ENCODE measurements at places on chromosomes 5 and 9.

DNA sequence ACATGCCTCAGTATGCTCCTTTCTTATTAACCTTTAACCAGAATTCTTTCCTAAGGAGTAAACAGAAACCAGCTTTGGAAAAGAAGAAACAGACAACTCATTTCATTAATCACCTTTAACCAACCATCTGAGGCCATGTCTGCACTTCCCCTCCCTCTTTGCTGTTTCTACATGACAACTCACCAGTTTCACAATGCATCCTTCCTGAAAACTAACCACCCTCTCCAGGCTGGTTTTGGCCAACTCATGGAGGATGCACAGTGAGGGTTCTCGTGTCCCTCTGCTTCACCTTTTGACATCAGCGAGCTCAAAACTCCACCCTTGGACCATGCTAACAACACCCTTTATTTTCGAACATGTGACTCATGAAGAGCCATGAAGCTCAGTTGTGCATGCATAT is 244.1 kb downstream of the ELAVL2 start:
- DNase-seq, result no peak

GRCh38 chr5:83156001-83156400 is 78.7 kb downstream of the XRCC4 start:
- no peak for DNase-seq

- no peak for DNase-seq
Observed at GRCh38 chr5:168156170-168156569, 135.3 kb upstream of the WWC1 start.

- no peak for DNase-seq
Observed at GRCh38 chr5:149521739-149522685, 29.2 kb downstream of the CSNK1A1 start.

GRCh38 chr5:100841358-100842076 is 61.6 kb downstream of the ST8SIA4 start:
- no peak for DNase-seq

DNA sequence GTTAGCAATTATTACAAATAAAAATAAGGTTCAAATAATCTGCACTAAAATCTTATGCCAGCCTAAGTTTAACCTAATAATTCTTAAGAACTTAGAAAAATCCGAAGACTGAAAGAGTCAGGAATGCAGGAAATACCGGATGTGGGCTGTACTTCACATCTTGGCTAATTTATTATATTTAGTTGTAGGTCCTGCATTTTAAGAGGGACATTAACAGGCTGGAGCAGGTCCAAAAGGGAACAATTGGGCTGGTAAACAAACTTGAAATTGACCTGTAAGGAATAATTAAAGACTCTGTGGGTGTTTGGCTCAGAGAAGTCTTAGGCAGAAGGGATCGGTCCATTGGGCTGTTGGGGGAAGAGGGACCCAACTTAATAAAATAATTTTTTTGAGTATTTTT is 18.4 kb downstream of the GLRA1 start:
- DNase-seq, result peak; percentile 43

GRCh38 chr5:1638658-1639400 is 115.1 kb upstream of the LPCAT1 start:
- no peak for DNase-seq

DNA sequence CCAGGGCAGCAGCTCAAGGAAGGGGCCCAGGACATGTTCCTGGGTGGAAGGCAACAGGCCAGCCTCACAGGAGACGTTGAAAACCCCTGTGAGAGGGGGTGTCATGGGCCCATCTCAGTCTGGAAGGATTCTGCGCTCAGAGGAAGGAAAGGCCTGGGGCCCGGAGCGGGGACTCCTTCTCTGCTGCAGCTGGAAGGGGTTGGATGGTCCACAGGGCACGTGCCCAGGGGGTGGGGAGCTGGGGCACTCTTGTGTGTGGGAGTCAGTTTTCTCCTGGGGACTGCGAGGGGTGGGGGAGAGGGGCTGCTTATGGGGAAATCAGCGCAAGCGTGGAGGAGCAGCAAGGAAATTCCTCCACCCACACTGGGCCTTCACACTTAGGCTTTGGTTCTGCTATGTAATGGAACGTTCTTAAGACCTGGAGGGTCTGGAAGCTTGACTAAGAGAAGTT is 2.9 kb upstream of the LPCAT1 start:
- no peak for DNase-seq

GRCh38 chr9:125428902-125429467 is 167.4 kb downstream of the GAPVD1 start:
- no peak for DNase-seq

DNA sequence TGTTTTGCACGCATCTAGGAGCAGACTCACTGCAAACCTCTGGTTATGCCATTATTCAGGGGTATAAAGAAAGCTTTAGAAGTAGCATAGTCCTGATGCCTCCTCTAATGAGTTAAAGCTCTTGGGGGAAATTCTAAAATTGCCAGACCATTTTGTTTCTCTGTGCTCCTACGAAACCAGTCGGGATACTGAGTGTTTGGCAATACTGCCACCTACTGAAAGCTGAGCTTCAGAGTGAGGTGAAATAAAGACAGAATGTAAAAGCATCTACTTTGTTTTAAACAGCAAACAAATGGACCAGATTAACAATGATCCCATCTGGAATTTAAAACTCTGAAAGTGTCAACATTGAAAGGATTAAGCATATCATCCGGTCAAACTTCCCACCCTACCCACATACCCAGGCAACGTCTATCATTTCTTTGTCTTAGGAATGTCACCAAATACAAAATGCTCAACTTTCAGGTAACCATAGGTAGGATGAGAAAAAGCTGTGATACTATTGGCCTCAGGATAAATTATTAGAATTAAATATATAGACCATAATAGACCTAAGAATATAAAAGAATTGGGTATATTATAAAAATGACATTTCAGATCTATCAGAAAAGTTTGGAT is 77.8 kb upstream of the SHISAL2B start:
- no peak for DNase-seq

- DNase-seq, result no peak
Observed at GRCh38 chr9:84600739-84601138, 68.8 kb upstream of the NTRK2 start.

GRCh38 chr5:163505049-163505367 is 411 bp upstream of the MAT2B start:
- no peak for DNase-seq

- no peak for DNase-seq
Observed at GRCh38 chr5:126971455-126972031, 58.8 kb downstream of the MARCHF3 start.

GRCh38 chr5:14424011-14424685 is 157.4 kb upstream of the OTULINL start:
- no peak for DNase-seq

DNA sequence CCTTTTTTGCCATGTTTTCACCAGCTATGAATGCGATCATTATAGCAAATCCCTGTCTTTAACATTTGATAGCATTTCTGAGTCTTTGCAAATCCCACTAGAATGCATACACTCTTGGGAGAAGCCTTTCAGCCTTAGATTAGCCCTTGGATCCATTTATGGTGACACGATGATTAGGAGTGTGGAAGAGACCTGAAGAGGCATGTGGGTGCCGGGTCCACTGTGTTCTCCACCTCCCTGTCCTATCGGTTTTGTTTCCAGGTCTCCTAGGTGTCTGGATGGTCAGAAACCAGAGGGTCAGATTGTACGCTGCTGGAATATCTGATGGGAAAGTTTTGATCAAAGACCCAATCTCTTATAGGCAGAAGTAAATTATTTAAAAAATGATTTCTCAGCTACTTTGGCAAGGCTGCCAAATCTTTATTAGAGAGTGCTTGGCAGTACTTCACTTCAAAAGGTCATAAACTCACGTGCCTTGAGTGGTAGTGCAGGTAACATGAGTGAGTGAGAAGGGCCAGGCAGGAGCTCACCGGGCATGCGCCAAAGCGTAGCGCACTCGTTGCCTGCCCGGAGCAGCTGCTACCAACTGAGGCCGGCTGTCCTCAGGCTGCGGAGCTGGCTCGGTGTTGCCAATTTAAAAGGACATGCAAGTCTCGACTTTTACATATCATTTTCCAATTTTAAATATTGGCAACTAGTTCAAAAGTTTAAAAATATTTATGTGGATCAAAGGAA is 51.3 kb downstream of the PCSK5 start:
- DNase-seq, result peak; percentile 10

- no peak for DNase-seq
Observed at GRCh38 chr5:151427258-151427657, 20.1 kb upstream of the SLC36A1 start.

DNA sequence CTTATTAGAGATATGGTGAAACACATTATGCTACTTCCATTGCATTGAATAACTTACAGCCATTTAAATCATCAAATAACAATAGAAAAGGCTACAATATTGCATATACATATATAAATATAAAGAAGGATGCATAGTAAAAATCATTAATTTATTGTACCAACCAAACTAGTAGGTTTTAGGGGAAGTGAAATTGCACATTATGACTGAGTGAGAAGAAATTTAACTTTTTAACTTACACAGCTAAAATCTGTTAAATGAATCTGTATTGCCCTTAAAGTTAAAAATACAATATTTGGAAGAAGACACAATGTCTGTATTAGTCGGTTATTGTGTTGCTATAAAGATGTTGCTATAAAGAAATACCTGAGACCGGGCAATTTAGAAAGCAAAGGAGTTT is 2073.7 kb upstream of the ACO1 start:
- no peak for DNase-seq

DNA sequence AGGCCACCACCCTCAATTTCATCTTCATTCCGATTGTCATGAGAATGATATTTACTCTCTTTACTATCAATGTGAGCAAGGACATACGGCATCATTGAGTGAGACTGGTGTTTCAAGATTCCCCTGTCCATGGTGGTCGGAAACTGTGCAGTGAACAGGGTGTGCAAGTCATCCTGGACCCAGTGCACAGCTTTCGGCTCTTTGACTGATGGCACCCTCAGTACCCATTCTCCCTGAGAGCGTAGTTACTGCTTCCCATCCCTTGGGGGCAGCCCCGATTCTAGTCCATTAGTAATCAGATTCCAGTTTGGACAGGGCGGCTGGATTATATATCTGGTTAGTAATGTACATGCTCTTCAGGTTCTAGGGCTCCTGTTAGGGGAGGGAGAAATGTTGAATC is 61.7 kb upstream of the SUB1 start:
- no peak for DNase-seq

- no peak for DNase-seq
Observed at GRCh38 chr9:129596541-129597331, 24.2 kb downstream of the C9orf50 start.

DNA sequence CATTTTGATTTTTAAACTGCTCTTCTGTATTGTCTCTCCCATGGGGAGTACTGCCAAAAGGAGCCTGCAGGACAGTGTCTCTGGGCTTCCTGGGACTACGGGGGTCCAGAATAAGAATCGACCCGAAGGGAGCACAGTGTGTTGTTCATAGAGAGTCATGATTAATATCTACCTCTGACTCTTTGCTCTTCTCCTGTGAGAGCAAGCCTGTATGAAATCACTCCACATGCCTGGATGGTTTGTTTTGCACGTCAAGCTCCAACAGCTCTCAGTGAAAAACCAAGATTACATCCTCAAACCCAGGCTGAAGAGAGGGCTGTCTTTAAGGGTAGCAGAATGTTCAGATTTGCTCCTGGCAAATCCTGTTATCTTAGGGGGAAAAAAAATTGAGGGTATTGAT is 1860.0 kb upstream of the WWC1 start:
- DNase-seq, result no peak

GRCh38 chr5:73558950-73559349 is 6.5 kb downstream of the ANKRA2 start:
- no peak for DNase-seq

DNA sequence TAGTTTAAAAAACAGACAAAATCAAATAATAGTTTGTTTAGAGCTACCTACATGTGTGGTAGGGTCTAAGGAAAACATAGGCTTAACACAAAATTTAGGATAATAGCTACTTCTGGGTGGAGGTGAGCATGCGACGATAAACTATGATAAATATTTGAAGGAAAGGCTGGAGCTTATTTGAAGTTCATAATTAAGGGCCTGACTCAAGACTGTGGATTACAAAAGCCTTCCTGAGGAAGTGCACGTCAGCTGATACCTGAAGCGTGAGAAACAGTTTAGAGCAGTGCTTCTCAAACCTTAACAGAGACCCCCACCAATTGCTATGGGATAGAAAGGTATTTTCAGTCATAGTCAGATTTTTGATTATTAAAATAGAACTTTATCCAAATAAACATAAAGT is 20.4 kb upstream of the UBLCP1 start:
- no peak for DNase-seq

DNA sequence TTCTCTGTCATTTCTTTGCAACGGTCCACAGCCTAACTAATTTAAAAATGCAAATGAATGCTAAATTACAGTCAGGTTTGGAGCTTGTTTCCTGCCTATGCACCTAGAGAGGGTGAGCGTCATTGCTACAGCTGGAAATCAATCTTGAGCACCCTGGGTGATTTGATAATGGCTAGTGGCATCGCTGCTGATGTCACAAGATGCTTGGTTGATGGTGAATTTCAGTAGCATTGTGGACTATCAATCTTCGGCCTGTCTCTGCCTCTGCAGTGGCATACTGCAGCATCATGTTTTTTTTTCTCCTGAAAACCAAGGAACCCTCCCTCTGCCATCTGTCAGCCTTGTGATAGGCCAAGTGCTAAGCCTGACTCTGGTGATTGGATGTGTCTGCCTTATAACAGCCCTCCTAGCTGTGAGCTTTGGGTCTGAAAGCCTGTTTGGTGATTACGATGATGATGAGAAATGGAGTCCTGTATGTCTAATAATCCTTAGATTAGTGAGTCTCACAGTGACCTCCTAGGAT is 75.3 kb downstream of the NMUR2 start:
- DNase-seq, result no peak

DNA sequence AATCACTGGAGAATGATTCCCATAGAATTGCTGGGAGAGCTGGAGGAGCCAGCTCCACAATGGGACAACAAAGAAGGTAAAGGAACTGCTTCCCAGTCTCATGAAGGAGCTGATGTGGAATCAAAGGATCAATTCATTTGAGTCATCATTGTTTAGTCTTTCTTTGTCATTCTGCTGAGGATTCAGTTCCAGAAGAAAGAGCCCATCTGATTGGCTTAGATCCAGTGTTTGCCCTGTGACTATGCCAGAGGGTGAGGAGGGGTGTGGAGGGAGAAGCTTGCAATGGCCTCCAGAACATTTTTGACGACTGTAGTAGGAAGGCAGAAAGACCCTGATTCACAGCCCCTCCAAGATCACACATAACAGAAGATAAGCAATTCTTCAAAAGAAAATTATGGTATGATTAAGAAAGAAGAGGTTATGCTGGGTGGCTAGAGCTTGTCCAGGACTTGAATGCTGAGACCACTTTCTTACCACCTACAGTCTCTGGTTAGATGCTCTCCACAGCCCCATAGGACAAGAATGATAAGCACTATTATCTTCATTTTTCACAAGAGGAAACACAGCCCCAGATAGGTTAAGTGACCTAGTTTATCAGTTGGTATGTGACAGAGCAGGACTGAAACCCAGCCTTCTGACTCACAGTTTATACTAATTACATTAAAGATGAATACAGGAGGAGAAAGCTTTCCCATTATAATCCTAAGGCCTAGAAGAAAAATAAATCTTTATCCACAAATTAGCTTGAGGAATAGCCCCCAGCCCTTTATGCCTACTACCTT is 363.1 kb downstream of the PRELID2 start:
- no peak for DNase-seq

GRCh38 chr9:114805670-114806525 is at the start of gene TNFSF15:
Gene TNFSF15 (minus strand): TSS chr9:114806039. CDS start chr9:114806012, 27 bp downstream.
- peak; percentile 58 for DNase-seq

GRCh38 chr5:149254506-149254905 is 17.2 kb upstream of the AFAP1L1 start:
- DNase-seq, result no peak

Measured in DMS79 (cell line).